Astrocyte (in vitro differentiated cells and primary cell): ENCODE measurements at places on chromosomes 1 and 21.

- no peak for DNase-seq
Observed at GRCh38 chr1:30971496-30971895, 62.9 kb upstream of the SDC3 start.

- DNase-seq = no peak
Observed at GRCh38 chr1:59500950-59501742, 204.3 kb downstream of the FGGY start.

DNA sequence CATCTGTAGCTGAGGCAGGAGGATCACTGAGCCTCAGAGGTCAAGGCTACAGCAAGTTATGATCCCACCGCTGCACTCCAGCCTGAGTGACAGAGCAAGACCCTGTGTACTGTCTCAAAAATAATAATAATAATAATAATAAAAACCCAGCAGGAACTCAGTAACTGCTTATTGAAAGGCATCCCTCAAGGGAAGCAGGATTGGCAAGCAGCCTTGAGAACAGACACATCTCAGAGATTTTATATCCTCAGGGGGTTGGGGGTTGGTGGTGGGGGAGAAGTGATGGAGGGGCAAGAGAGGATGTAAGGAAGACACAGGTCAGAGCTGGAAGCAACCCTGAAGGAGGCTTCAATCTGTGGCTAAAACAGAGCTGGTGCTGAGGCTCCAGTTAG is 29.6 kb downstream of the GNB1 start:
- no peak for DNase-seq

GRCh38 chr21:45470773-45471524 is 66.0 kb downstream of the COL18A1 start:
- DNase-seq = peak; percentile 95

GRCh38 chr1:40973912-40974311 is 5.6 kb upstream of the CTPS1 start:
- DNase-seq = no peak

GRCh38 chr21:37886120-37886519 is 30.1 kb downstream of the KCNJ6 start:
- DNase-seq = no peak

- DNase-seq = no peak
Observed at GRCh38 chr1:205235951-205236350, 8.2 kb downstream of the TMCC2 start.

- peak; percentile 65 for DNase-seq
Observed at GRCh38 chr1:17632541-17633184, 93.2 kb downstream of the ARHGEF10L start.

DNA sequence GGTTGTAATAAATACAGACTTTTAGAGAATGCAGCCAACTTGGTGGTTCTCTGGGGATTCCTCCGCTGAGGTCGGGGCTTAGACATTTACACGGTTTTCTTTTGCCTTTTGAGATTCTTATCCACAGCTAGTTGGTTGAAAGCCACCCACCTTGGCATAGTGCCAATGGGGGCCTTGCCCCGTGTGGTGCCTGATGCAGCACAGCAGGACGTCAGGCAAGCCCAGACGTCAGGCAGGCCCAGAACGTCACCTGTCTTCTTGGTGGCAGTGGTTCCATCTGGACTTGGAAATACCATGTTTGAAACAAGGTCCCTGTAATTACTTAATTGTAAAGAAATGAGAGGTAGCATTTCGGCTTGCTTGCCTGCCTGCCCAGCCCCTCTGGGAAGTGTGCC is 78.5 kb downstream of the GALNT2 start:
- DNase-seq = no peak

GRCh38 chr1:58528518-58528917 is 18.0 kb downstream of the OMA1 start:
- DNase-seq = peak; percentile 61

GRCh38 chr1:167114725-167115124 is 20.9 kb downstream of the STYXL2 start:
- DNase-seq = no peak

DNA sequence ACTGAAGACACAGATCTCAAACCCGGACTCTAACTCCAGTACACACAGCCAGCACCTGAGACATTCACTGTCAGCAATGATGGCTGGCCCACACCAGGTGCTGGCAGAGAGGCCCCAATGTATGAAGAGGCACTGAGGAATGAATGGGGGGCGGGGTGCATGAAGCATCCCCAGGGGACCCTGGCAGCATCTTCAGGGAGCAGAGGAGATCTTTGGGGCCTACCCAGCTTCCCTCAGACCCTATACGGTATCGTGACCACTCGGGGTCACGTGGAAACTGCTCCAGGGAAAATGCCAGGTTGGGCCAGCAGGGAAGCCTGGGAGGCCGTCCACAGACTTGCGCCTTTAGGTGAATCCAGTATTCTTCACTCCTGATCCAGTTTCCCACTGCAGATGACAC is 84.3 kb downstream of the NPHP4 start:
- DNase-seq = no peak

- DNase-seq = no peak
Observed at GRCh38 chr1:38804062-38804886, 55.3 kb downstream of the RRAGC start.

DNA sequence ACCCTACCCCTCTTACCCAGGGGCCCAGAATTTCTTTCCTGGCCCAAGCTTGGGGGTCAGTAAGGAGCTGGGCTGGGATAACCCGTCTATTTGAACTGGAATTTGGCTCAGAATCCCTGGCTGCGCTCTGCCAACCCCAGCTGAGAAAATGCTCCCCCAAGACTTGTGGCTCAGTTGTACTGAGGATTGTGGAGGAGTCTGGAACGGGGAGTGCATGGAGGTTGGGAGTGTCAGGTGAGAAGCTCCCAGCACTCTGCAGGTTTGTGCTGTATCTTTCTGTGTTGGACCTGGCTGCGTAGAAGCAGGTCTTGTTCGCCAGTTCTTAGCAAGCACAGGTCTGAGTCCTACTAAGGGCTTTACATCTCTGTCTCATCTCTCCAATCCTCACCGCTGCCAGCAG is 1.6 kb downstream of the TCEA3 start:
- no peak for DNase-seq

GRCh38 chr1:21927533-21928237 is 9.4 kb downstream of the HSPG2 start:
- DNase-seq = no peak

GRCh38 chr1:119008483-119009311 is 20.6 kb upstream of the TBX15 start:
- peak; percentile 35 for DNase-seq

GRCh38 chr1:211633524-211633846 is 41.9 kb downstream of the NEK2 start:
- DNase-seq = no peak

DNA sequence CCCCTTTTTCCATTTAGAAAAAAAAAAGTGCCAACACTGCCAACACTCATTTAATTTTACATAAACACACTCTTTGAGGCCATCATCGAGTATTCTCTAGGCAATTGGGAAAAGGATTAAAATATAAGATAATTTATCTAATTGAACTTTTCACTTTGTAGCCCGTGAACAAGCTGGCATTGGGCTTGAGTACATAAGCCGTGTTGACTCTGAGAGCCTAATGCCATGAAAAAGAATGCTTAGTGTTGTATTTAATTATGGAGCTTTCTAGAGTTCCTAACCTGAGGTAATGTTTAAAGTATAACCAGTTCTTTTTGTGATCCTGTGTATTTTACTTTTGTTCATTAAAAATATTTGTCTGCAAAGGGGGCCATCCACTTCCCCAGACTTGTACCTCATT is 193.8 kb downstream of the LYPLAL1 start:
- DNase-seq = no peak

DNA sequence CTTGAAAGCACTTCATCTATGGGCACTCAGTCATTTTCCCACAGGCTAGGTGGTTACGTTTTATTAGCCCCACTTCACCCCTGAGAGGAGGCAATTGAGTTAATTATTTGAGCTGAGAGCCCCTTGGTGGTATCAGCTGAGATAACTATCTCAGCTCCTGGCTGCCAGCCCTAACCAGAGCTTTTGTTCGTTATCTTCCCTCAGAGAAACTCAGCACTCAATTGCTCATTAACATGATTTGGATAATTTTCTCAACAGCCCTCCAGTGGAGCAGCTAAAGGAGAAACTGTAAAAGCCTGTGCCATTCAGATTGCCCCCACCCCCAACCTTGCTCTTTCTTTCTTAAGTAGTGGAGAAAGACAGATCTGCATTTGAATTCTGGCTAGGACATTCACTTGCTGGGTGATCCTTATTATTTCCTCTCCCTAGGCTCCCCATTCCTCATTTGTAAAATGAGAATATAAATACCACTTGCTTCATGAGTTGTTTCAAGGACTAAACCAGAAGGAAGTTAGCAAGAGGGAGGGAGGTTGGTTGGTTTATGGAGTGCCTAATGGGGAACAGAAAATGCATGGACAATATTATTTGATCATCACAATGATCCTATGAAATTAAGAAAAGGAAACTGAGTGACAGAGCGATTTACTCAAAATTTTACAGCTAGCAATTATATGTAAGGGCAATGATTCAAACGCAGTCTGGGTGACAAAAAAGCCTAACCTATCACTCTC is 218.7 kb upstream of the FGGY start:
- no peak for DNase-seq

GRCh38 chr1:84406346-84406861 is 8.1 kb downstream of the DNASE2B start:
- DNase-seq = peak; percentile 41

- DNase-seq = no peak
Observed at GRCh38 chr1:112906150-112906698, 49.8 kb downstream of the SLC16A1 start.

DNA sequence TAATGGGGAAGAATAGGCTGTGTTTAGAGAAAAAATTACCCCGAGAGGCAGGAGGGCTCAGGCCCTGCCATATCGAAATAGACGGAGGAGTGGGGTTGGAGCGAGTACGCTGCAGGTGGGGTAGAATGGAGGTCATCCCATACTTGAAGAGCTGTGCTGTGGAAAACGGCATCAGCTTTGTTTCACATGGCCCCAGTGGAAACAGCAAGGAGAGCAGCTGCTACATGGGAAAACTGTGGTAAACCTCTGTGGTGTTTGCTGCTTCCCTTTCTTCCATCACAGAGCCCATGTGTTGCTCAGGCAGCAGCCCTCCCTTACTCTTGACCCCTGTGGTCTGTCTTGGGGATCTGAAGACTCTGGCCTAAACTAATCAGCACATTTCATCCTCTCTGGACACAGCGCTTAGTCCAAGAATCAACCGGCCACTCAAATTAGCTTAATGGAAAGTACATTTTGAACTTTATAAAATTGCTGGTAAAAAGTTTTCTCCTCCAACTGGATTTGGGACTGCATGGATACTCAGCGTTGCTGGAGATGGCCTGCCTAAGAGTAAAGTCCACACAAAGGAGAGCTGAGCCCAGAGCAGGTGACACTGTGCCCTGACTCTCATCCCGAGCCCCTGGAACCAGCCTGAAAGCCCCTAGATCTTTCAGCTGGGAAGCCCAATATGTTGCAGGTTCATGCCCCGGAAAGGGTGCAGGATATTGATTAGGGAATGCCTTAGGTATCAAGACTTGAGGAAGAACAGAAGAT is 127.1 kb upstream of the GADD45A start:
- no peak for DNase-seq

DNA sequence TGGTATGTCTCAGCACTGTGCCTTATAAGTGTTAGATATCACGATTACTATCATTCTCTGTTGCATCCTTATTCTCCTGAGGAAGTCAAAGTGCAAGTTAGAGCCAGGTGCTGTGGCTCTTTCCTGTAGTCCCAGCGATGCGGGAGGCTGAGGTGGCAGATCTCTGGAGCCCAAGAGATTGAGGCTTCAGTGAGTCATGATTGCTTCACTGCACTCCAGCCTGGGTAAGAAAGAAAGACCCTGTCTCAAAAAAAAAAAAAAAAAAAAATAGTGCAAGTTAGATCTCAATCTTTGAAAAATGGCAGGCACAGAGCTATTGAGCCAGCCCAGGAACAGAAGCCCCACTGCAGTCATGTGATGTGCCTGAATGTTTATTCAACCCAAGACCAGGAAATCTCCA is 147.8 kb upstream of the POGK start:
- no peak for DNase-seq

DNA sequence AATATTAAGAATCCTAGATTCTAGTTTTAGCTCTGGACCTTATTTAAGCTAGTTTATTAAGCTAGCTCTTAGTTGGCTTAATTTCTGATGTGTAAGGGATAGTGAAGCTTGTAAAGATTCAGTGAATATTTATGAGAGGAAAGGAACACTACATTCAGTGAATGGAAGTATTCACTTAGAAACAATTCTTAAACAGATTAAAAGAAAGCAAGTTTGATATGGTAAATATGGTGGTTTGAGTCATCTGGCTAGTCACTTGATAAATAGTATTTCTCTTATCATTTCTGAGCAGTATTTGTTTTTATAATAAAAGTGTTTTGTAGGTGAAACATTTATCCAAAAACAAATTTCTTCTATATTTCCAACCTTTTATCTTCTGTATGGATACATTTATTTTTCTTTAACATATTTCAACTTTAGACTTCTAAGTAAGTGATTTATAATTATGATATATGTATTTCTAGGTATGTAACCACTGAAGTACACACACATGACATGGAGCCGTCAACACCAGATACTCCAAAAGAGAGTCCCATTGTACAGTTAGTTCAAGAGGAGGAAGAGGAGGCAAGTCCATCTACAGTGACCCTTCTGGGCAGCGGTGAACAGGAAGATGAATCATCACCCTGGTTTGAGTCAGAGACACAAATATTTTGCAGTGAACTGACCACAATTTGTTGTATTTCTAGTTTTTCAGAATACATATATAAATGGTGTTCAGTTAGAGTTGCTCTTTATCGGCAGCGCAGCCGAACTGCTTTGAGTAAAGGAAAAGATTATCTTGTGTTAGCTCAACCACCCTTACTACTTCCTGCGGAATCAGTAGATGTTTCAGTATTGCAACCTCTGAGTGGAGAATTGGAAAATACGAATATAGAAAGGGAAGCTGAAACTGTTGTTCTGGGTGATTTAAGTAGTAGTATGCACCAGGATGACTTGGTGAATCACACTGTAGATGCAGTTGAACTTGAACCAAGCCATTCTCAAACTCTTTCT is 55.6 kb downstream of the SUCO start:
- DNase-seq = peak; percentile 94

GRCh38 chr1:202252271-202252670 is 58.7 kb downstream of the LGR6 start:
- no peak for DNase-seq

DNA sequence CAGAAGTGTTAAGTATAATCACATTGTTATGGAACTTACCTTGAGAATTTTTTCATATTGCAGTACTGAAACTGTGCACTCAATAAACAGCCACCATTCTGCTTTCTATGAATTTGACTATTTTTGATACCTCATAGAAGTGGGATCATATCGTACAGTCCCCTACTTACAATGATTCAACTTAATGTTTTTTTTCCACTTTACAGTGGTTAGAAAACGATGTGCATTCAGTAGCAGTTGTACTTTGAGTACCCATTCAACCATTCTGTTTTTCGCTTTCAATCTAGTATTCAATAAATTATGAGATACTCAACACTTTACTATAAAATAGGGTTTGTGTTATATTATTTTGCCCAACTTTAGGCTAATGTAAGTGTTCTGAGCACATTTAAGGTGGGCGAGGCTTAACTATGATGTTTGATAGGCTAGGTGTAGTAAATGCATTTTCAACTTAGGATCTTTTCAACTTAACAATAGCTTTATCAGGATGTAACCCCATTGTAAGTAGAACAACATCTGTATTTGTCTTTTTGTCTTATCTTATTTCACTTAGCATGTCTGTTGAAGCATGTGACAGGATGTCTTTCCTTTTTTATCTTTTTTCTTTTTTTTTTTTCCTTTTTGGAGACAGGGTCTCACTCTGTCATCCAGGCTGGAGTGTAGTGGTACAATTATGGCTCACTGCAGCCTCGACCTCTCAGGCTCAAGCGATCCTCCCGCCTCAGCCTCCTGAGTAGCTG is 42.4 kb upstream of the KCNQ4 start:
- no peak for DNase-seq
